Thoracic aorta (tissue), 2 donors: ENCODE measurements at places on chromosomes 4 and X. TPM values are rescaled to one million over a fixed set of nuclear protein-coding genes. Genes with fewer than 3 reads are reported as not detected.

The EXOC1L gene
- not detected for total RNA-seq

DNA sequence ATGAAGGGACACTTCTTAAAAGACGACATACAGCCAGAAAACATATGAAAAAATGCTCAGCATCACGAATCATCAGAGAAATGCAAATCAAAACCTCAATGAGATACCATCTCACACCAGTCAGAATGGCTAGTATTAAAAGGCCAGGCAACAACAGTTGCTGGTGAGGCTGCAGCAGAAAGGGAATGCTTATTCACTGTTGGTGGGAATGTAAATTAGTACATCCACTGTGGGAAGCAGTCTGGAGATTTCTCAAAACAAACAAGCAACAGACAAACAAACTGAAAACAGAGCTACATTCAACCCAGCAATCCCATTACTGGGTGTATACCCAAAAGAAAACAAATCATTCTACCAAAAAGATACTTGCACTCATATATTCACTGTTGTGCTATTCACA, 197.9 kb downstream of the EVC2 start:
- no peak overlapping the region for H3K4me3 ChIP-seq
- no peaks in the 10 kb centered on the region for H3K27me3 ChIP-seq
- H3K27ac ChIP-seq: no peak overlapping the region
- H3K36me3 ChIP-seq: peaks cover 3% of the 10 kb centered on the region
- no peak for DNase-seq

The CLDN34 gene
- not detected for total RNA-seq

GRCh38 chr4:47381172-47381571, 82.3 kb downstream of the COMMD8 start:
- H3K36me3 ChIP-seq: no peaks in the 10 kb centered on the region
- H3K27ac ChIP-seq: no peak overlapping the region
- no peaks in the 10 kb centered on the region for H3K27me3 ChIP-seq
- no peak overlapping the region for H3K4me3 ChIP-seq

- H3K27me3 ChIP-seq: no peaks in the 10 kb centered on the region
- no peaks in the 10 kb centered on the region for H3K36me3 ChIP-seq
- H3K4me3 ChIP-seq: no peak overlapping the region
These were observed 688.0 kb downstream of the PCDH7 start for GRCh38 chr4:31408121-31408520.

- no peaks in the 10 kb centered on the region for H3K36me3 ChIP-seq
- no peaks in the 10 kb centered on the region for H3K4me1 ChIP-seq
- peak; percentile 9 for DNase-seq
- H3K4me3 ChIP-seq: peak overlapping the region; percentile 60
- no peaks in the 10 kb centered on the region for H3K27me3 ChIP-seq
- H3K27ac ChIP-seq: no peak overlapping the region
These were observed 50.6 kb downstream of the LGI2 start for GRCh38 chr4:24980064-24980690.

The ATP2B3 gene
- 0.68 TPM for total RNA-seq

The ARMCX1 gene
- total RNA-seq: 30.1 TPM
